Activated T-cell treated with anti-CD3 and anti-CD28 coated beads, Interleukin-2, amount 50 U/mL, for 72 hours (primary cell): ENCODE measurements at places on chromosomes 5 and 9.

- no peak for DNase-seq
Observed at GRCh38 chr9:117093891-117094844, 320.7 kb downstream of the ASTN2 start.

- DNase-seq = no peak
Observed at GRCh38 chr9:86486891-86487837, 133.0 kb upstream of the TUT7 start.

- no peak for DNase-seq
Observed at GRCh38 chr9:13524245-13524644, 244.8 kb upstream of the MPDZ start.

GRCh38 chr5:57338068-57338867, 144.3 kb downstream of the ACTBL2 start:
- peak; percentile 8 for DNase-seq

- DNase-seq = peak; percentile 50
Observed at GRCh38 chr5:431001-431710, 11.8 kb upstream of the EXOC3 start.

DNA sequence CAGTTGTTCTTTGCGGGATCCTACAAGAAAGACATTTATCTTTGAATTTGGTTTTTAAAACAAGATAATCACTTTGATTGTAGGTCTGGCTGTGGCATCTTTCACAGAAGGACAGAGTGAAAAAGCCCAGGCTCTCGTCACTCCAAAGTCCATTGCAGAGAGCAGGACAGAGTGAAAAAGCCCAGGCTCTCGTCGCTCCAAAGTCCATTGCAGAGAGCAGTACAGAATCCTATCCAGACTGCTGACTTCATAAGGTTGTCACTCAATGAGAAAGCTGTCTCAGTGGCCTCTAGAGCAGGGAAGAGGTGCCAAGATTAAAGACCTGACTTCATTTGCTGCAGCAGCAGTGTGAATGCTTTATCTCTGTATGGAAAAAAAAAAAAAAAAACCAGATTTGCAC, 16.3 kb upstream of the GPX8 start:
- no peak for DNase-seq

DNA sequence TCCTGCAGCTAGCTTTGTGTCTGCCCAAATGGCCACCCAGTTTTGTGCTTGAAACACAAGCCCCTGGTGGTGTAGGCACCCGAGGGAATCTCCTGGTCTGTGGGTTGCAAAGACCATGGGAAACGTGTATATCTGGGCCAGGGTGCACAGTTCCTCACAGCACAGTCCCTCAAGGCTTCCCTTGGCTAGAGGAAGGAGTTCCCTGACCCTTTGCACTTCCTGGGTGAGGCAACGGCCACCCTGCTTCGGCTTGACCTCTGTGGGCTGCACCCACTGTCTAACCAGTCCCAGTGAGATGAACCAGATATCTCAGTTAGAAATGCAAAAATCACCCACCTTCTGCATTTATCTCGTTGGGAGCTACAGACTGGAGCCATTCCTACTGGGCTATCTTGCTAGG, 865.0 kb upstream of the ACO1 start:
- DNase-seq = no peak

GRCh38 chr5:1998348-1998669, 115.6 kb upstream of the IRX4 start:
- no peak for DNase-seq

GRCh38 chr5:173741729-173742431, 125.4 kb upstream of the BOD1 start:
- no peak for DNase-seq
